ENCODE measurements at places on chromosomes 3 and 15.

- DNase-seq, result no peak
Measured at GRCh38 chr15:25797936-25798901, 64.9 kb downstream of the ATP10A start.

GRCh38 chr3:158668506-158668905, 3.9 kb downstream of the LXN start:
- DNase-seq, result no peak

DNA sequence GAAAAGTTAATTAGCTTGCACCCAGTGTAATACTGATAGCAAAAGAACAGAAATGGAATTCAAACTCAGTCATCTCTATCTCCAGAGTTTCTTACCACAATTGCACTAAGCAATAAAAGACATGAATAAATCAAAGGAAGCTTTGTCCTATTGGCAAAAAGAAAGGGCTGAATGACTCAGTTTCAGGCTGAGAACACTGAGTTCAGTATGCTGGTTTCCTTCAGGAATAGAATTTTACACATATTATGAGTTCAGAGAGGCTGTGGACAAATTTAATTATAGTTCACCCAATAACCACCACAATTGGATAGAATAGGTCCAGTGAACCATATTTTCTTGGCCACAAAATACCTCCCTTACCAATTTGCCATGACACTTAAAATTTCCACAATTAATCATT, 249.7 kb downstream of the KCNMB2 start:
- no peak for DNase-seq

DNA sequence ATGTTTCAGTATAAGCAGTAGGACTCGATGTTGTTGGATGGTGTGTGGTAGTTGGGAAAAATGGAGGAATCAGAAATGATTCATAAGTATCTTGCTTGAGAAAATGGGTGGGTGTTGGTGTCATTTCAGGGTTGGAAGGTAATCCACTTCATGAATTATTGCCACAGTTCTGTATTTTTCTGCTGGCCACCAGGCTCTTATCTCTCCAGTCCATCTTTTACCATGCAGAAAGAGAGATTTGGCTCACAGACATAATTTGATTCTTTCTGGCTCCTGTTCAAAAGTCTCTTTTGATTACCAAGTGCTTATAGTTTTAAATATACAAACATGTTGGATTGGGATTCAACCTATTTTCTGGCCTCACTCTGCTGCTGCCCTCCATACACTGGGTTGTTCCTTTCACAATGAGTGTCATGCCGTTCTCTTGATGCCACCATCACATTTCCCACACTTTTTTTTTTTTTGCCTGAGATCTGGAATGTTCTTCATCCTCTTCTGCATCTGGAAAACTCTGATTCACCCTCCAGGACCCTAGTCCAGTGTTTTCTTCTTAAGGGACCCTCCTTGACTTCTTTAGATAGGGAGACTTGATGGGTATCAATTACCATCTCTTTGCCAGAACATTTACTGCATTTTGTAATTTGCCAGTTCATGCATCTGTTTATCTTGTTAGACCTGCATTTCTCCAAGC, 69.4 kb upstream of the GAP43 start:
- no peak for DNase-seq

- no peak for DNase-seq
Measured at GRCh38 chr15:69790632-69791031, 307.1 kb downstream of the TLE3 start.

GRCh38 chr3:69144631-69145245, 22.3 kb upstream of the LMOD3 start:
- DNase-seq, result no peak

DNA sequence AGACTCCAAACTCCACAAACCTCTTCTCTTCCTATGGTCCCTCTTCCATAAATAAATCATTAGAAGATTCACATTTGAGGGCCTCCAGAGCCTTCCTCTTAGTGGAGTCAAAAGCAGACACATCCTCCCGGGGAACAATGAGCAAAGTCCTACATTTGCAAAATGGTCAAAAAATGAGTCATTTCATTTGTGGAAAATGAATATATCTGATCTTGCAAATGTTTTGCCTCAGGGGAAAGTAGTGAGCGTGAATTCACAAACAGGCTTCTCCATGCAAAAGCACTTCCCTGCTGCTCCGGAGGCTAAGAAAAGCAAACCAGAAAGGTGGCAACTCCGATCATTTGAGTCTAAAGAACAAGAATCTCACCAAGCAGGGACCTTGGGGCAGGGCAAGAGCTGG, 86.7 kb upstream of the IQSEC1 start:
- no peak for DNase-seq

GRCh38 chr3:29822071-29822470, 541.2 kb downstream of the RBMS3 start:
- DNase-seq, result no peak

DNA sequence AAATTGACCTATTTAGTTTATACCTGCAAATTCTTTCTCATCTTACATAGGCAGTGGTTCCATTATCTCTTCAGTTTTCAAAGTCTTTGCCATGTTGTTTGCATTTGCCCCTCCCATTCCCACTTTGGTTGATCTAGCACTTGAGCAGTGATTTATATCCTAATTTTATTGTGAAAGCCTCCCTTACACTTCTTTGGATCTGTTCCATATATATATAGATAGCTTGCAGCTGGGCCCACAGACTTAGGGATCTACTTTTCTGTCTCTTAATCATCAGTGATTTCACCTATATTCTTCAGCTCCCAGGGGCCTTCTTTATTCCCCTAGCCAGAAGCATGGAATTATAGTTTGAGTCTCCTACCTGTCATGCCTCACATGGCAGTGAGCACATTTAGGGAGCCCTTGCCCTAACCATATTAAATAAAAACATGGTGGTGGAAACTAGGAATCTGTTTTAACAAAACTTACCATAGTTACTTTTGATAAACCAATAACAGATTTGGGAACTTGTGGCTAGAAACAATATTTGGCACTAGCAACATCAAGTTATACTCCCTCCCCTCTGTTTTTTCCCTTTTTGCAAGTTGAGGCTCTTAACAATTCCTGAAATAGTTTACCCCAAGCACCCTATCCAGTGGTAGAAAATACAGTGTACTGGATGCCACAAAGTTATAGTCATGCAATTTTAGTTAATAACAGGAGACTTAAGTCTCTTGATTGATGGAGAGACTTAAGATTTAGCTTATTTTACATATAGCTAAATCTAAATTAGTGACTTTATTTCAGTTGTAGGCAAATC, 41.7 kb downstream of the ARIH1 start:
- no peak for DNase-seq

DNA sequence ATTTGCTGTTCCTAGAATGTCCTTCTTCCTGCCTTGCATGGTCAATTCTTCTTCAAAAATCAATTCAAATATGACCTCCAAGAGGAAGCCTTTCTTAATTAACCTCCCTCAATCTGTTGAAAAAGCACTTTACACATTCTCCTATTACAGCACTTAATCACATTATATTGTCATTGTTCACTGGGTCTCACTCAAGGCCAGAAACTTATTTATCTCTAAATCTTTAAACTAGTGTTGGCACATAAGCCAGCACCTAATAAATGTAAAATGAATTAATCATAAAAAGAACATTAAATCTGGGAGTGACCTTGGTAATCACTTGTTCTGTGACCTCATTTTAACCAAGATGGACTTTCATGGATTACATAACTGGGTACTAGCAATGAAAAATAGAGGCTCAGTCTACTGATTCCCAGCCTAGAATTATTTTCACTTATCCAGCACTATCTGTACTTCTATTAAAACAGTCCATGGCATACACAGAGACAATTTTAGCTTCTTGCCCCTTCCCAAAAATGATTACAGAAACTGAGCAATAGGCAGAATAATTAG, 22.1 kb downstream of the MSL2 start:
- DNase-seq, result no peak

DNA sequence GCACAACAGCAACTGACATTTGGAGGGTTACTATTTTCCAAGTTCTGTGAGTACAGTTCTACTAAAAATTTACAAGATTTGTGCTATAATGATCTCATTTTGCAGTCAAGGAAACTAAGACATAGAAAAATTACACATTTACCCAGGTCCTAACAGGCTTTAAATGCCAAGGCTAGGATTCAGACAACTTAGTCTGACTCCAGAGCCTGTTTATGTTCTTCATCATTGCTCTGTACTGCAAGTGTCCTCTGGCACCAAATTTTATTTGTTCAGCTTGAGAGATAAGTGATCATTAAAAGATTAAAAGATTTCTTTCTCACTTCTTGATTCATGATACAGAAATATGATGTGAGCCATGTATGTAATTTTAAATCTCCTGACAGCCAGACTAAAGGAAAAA, 290.8 kb downstream of the UBE2E2 start:
- no peak for DNase-seq

- DNase-seq, result no peak
Measured at GRCh38 chr3:39716849-39717248, 92.6 kb upstream of the MYRIP start.

DNA sequence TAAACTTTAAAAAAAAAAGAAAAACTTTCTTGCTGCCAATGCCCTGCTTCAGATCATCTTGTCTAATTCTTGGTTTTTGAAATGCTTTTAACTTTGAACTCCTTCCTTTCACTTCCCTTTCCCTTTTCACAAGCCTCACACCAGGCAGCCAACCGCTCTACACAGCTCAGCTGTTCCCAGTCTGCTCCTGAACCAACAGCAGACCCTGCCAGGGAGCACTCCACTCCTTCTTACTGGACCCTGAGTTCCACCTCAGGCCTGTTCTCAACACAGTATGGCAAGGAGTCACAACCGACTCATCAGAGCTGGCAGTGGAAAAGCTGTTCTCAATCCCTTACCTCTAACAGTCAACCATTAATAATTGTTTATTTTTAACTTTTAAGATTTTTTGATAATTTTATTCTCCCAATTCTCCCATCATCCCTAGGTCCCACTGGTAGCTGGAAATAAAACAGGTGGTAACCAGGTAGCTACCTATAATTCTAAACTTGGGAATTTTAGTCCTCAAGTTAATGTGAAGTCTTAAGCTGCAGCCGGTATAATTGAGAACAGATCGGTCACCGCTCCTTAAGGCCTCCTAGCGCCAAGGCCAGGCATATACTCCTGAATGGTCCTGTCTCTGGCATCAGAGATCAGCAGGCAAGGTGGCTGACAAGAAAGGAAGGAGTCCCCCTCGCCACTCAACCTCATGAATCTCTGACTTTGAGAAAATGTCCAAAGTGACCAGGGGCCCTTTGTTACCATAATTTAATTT, 43.9 kb downstream of the BOC start:
- no peak for DNase-seq

- DNase-seq, result no peak
Measured at GRCh38 chr3:134009345-134010000, 20.3 kb downstream of the SLCO2A1 start.

- DNase-seq, result no peak
Measured at GRCh38 chr15:64000183-64000951, 45.9 kb downstream of the DAPK2 start.

- DNase-seq, result no peak
Measured at GRCh38 chr3:9161298-9161697, 88.1 kb downstream of the SRGAP3 start.

DNA sequence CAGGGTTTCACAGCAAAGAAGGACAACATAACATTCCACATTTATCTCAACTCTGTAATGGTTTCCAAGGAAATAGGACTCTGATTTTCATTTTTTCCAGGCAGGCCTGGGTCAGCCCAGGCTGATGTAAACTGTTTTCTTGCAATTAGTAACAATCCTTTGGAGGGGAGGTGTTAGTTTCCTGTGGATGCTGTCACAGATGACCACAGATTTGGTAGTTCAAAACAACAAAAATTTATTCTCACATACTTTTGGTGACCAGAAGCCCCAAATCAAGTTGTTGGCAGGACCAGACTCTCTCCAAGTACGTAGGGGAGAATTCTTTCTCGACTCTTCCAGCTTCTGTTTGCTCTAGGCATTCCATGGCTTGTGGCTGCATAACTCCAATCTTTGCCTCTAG, 88.0 kb downstream of the EDEM1 start:
- DNase-seq, result no peak

DNA sequence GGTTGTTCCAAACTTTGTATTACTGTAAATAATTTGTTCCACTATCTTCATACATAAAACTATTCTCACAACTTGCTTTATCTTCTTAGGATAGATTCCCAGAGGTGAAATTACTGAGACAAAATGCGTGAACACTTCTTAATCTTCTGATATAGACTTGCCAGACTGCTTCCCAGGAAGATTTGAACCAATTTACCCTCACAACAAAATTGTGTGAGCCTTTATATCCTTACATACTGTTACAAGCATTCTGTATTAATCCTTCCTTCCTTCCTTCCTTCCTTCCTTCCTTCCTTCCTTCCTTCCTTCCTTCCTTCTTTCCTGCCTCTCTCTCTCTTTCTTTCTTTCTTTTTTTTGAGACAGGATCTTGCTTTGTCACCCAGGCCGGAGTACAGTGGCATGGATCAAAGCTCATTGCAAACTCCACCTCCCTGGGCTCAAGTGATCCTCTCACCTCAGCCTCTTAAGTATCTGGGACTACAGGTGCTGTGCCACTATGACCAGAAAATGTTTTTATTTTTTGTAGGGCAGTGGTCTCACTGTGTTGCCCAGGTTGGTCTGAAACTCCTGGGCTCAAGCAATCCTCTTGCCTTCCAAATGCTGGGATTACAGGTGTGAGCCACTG, 57.1 kb upstream of the SSR3 start:
- no peak for DNase-seq

DNA sequence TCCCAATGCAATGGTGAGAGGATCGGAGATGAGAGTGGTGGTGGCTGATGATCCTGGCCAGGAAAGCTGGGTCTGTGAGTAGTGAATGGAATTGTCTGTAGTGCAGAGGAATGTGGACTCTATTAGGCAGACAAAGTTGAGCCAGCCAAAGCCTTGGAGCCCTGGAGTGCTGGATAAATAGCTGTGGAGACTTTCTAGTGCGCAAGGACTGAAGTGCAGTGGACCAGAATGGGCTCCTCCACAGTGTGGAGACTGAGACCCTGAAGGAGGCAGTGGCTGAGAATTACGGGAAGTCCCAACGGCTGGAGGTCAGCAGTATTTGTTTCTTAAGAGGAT, 874 bp downstream of the ZNF662 start:
- no peak for DNase-seq

DNA sequence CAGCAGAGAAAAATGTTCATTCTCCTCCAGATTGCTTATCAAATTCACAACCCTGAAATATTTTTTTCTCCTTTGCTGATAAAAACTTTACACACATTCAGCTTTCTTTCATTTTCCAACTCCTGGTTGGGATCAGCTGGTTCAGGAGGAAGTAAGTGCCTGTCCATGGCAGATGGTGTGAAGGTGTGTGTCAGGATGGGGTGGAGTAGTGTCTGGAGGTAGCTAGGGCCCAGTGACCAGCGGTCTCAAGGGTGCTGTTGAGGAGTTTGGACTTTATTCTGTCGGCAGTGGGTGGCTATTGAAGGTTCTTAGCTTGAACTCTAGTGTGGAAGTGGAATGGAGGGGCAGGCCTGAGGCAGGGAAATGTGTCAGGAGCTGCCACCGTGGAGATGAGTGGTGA, 46.9 kb upstream of the PTPN23 start:
- DNase-seq, result no peak

DNA sequence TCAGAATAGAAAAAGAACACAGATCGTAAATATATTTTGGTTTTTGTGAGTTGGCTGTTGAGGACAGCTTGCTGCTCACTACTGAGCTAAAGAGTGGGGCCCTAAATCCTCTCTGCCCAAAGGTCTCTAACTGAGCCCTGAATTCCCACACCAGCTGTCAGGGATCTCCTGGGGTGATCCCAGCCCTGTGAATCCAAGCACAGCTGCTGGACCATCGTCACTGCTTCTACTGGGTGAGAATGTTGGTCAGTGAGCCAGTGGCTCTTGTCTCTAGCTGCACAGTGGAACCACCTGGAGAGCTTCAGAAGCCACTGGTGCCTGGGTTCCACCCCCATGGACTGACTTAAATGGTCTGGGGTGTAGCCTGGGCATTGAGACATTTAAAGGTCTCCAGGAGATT, 90.5 kb upstream of the IL12A start:
- DNase-seq, result no peak
